ENCODE measurements at places on chromosomes 7 and 10.
A peak's percentile ranks its signal among the peaks of the same experiment; 100 is the strongest.

DNA sequence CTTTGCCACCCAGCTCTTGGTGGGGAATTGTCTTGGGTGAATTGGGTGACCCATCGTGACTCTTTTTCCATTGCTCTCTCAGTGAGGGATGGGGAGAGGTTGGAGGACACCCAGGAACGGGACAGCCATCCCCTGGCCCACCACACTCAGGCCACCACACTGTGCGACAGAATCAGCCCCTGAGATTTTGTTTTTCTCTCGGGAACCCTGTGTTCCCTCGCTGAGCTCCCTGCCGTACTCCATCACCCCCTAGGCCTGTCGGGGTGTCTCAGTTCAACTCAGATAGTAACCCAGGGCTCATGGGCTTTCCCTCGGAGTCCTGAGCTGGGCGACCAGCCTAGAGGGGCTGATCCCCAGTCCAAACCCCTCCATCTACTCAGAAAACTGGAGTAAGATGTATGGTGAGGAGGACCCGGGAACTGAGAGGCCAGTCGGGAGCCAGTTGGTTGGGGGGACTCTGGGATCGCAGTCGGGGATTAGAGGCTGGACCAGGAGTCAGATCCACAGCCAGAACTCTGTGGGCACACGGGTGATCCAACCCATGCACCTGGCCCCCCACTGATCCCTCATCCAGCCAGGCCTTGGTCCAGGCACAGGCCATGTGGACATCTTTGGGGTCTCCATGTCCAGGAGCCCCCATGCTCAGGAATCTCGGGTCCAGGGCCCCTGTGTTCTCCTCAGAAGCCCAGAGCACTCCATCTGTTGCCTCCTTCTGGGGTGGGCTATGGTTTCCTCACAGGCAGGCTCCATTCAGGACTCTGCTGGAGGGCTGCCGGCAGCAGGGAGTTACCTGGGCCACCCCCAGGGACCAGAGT is 9.3 kb downstream of the CRYGN start:
- no peak for DNase-seq

GRCh38 chr10:34288634-34289033 is 526.5 kb downstream of the PARD3 start:
- DNase-seq: no peak

- DNase-seq: no peak
These were observed 16.1 kb upstream of the SLC18A3 start for GRCh38 chr10:49593998-49594397.

GRCh38 chr7:27362026-27362425 is 119.4 kb downstream of the EVX1 start:
- DNase-seq: no peak

GRCh38 chr7:6725003-6725402 is 18.3 kb upstream of the ZNF12 start:
- no peak for DNase-seq

DNA sequence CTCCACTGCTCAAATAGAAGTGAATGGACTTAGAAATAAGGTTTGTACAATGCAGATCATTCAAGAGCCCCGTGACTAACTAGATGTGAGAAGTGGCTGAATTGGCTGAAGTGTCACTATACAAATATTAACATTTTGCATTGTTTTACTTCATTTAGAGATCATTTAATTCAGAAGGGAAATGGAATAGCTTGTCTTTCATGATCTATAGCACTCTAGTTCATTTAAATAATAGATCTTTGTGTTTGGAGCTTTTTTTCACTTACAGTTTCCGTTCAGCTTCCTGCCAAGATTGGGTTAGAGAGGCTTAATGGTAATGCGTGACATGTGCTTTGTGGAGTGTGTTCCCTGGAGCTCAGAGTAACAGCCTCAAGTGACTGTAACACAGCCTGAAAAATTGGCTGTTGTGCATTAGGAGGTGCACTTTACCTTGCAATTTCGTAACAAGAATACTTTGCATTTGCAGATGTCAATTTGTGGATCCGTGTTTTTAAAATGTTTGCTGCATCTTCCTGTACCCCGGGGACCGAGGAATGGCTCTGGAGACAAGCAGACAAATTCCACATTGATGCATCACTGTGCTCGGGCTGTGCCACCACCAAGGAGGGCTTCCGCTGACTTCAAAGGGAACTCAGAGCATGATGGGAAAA is 170.3 kb downstream of the NRP1 start:
- no peak for DNase-seq

- DNase-seq: no peak
These were observed 63.3 kb downstream of the SND1 start for GRCh38 chr7:127715272-127715671.

GRCh38 chr10:72834183-72834825 is 59.2 kb upstream of the OIT3 start:
- DNase-seq: peak; percentile 42

- no peak for DNase-seq
These were observed 164.7 kb upstream of the KLF6 start for GRCh38 chr10:3949711-3950110.

GRCh38 chr7:6608081-6608480 is 7.3 kb upstream of the ZNF853 start:
- no peak for DNase-seq

GRCh38 chr7:146926841-146927240 is 810.2 kb downstream of the CNTNAP2 start:
- DNase-seq: no peak

DNA sequence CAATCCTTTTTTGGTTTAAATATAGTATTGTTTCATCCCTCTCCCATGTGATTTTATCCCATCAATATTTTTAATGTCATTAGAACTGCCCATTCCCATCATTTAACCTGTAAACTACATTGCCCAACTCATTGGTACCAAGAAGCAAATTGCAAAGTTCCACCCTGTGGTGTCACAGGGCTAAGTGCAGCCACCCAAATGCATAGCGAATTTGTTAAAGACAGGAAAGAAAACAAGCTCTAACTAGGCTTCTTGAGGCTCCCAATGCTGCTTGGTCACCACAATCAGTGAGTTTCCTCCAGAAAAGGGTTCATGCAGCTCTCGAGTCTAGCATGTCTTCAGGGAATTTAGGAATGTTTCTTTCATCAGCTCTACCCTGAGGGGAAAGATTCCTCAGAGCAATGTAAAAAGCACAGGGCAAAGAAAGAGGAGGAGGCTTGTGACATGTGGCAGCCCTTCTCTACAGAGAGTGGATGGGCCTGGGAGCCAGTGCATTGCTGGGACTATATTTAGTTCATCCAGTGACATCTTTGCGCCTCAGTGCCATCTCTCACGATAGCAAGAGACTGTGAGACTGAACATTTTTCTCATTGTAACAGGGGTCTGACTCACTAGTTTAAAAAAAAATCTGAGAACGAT is 58.1 kb downstream of the CAV1 start:
- DNase-seq: no peak

- DNase-seq: no peak
These were observed 195.6 kb downstream of the ELFN1 start for GRCh38 chr7:1865571-1866255.

- peak; percentile 80 for DNase-seq
These were observed 181.6 kb upstream of the NEBL start for GRCh38 chr10:21078410-21079329.

GRCh38 chr10:103079946-103080345 is 113.1 kb downstream of the NT5C2 start:
- DNase-seq: no peak

DNA sequence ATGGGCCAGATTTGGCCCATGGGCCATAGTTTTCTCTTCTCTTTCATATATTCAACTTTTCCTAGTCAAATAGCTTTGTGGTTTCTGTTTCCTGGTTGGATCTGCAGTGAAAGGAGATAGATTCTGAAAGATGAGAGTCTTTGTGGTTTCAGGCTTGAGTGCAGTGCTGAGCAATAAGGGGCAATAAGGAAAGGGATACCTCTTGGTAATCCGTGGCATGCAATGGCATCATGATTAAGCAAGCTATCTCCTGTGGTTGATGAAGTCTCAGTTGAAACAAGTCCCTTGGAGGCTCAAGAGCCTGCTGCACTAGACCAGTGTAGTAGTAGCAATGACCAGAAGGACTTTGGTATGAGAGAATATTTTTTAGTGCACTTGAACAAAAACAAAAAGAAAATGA is 187.7 kb upstream of the CNTNAP2 start:
- DNase-seq: no peak

- no peak for DNase-seq
These were observed 221.5 kb upstream of the AOAH start for GRCh38 chr7:36945612-36946400.

- no peak for DNase-seq
These were observed 204.0 kb upstream of the AOAH start for GRCh38 chr7:36928311-36928710.

- DNase-seq: no peak
These were observed 30.2 kb upstream of the IKZF1 start for GRCh38 chr7:50274361-50274760.

DNA sequence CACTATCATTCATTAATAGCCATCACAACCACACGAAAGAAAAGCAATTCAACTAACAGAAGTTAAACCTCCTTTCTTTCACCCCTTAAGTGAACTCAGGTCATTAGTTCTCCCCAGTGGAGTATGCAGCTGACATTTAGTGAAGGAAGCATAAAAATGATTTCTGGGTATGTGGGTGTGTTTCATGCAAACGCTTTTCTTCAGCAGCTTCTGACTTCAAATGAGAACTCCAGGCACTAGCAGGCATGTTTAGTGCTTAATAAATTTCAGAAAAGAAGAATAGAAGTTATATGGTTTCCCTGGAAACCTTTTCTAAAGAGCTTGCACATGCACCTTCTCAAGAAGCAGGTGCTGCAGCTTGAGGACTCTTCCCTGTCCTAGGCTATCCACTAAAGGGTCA is 62.5 kb downstream of the PIK3CG start:
- DNase-seq: no peak

DNA sequence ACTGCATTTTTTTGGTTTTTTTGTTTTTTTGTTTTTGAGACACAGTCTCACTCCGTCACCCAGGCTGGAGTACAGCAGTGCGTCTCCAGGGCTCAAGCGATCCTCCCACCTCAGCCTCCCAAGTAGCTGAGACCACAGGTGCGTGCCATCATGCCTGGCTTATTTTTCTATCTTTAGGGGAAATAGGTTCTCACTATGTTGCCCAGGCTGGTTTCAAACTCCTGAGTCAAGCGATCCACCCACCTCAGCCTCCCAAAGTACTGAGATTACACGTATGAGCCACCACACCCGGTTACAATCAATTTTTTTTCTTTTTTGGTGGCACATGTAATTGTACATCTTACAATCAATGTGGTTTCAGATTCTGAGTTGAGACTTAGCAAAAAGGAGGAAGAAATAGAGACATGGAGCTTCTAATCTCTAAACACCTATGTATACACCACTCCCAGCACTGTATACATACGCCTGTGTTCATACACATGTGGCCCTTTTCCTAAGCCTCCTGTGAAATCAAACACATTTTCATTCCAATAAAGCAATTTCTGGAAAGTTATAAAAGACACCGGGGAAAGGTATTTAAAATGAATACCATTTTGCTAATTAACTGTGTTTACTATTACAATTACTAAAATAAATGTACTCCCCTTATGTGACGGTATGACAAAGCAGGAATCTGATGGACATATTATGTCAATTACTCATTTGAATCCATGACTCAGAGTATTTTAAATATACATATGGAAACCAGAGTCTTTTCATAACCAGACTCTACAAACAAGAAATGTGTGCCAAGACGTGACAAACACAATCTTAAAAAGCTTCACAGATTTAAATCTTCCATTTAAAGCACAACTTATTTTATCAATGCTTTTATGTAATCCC is 40.9 kb downstream of the SMURF1 start:
- DNase-seq: no peak

DNA sequence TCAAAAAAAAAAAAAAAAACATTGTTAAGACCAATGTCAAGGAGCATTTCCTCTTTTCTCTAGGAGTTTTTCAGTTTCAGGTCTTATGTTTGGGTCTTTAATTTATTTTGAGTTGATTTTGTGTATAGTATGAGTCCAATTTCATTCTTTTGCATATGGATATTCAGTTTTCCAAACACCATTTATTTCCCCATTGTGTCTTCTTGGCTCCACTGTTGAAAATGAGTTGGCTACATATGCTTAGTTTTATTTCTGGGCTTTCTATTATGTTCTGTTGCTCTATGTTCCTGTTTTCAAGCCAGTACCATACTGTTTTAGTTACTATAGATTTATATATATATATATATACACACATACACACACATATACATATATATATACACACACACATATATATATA is 736.6 kb upstream of the LRRTM3 start:
- DNase-seq: no peak

GRCh38 chr10:110746254-110746826 is 102.2 kb downstream of the RBM20 start:
- DNase-seq: peak; percentile 65

DNA sequence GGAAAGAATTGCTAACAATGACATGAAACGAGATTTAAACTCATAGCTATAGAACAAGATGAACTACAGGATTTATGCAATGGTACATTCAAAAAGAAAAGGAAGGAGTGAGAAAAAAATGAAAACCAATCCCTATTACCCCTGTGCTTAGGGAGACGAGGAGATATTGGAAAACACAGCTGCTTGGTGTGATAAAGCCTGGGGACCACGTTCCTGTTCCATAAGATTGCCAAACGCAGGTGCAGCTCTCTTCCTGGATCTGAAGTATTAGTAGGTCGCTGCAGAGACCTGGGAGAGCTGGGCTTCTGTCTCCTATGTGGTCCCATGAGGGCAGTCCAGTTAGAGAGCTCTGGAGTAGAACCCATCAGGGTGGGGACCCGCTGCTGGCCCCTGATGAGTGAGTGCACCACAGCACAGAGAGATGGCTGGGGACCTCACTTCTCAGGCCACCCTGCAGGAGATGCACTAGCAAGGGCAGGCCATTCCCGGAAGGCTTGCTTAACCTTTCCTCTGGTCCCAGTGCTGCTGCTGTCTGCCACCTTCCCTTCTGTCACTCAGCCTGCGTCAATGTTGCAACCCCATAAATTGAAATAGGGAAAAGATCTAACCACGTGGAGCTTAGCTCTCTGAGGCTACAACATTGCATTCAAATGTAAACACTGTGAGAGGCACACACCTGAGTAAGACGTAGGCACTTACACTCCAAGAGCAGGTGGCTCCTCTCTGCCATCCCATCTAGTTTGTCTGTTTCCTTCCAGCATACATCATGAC is 57.9 kb downstream of the MTPN start:
- DNase-seq: no peak

DNA sequence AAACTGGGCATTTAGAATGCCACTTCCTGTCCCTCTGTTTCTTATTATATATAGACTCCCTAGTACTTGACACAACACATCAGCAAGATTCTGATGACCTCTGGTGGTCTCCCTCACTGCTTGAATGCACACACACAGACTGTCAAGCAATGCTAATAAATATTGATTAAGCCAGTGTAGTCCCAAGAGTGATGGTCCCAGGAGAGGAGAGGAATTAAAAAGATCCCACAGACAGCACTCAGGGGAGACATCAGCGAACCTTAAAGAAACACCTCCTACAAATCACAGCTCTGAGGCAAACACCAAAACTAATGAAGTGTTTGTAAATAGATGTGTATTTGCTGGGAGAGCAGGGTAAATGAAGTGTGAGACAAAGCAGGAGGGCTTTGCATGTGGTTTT is 1291.2 kb downstream of the XPNPEP1 start:
- DNase-seq: no peak

All from HAP-1 (cell line).